ENCODE measurements at places on chromosomes 5 and 9.

DNA sequence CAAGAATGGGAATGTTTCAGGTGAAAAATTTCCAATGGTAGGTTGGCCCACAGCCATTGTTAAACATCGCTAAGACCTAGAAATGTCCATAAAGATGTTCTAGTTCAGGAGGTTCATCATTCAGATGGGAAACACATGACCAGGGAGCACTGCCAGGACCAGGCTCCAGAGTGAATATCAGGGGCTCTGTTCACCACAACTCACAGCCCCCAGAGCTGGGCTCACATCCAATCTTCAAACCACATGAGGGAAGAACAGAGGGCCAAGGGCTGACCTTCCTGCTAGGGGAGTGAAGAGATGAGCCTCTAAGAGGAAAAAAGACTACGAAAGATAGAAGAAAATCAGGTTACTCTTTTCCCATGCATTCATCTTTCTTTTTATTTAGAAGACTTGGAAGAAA is 205.8 kb downstream of the SEMA5A start:
- no peak for DNase-seq

DNA sequence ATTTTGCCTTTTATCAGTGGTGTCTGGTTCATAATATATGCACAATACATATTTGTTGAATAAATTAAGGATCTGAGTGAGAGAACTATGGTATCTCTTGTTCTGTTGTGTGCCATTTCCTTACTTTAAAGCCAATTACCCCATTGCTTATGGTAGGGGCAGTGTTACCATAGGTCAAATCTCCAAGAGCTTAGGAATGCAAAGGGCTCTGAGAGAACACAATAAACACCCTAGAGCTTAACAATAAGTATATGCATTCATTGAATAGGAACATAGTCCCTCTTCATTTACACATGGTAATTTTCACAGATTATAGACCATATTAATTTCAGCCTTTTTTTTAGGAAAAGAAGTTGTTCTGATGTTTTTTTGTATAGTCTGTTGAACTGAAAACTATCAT is 112.2 kb downstream of the MCTP1 start:
- DNase-seq, result no peak

GRCh38 chr9:82677086-82677485 is 385.9 kb downstream of the RASEF start:
- DNase-seq, result no peak

DNA sequence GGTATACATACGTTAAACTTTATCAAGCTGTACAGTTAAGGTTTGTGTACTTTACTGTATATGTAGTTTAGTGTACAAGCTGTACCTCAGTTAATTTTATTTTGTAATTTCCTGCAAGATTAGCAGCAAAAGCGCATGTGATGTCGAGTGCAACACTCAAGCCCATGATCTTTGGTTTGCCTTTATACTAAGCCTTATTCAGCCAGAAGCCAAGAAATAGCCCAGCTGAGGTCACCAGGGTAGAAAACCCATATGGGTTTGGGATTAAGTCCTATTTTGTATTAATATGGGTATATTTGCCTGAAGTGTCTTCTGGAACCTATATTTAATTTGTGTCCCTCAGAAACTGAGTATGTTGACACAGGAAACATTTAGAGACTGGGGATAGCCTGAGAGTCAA is 59.3 kb downstream of the ZFAND5 start:
- no peak for DNase-seq

- DNase-seq, result no peak
Measured at GRCh38 chr9:130872912-130873503, 23.6 kb downstream of the QRFP start.

GRCh38 chr5:101838435-101838834 is 457.6 kb downstream of the SLCO4C1 start:
- DNase-seq, result no peak

DNA sequence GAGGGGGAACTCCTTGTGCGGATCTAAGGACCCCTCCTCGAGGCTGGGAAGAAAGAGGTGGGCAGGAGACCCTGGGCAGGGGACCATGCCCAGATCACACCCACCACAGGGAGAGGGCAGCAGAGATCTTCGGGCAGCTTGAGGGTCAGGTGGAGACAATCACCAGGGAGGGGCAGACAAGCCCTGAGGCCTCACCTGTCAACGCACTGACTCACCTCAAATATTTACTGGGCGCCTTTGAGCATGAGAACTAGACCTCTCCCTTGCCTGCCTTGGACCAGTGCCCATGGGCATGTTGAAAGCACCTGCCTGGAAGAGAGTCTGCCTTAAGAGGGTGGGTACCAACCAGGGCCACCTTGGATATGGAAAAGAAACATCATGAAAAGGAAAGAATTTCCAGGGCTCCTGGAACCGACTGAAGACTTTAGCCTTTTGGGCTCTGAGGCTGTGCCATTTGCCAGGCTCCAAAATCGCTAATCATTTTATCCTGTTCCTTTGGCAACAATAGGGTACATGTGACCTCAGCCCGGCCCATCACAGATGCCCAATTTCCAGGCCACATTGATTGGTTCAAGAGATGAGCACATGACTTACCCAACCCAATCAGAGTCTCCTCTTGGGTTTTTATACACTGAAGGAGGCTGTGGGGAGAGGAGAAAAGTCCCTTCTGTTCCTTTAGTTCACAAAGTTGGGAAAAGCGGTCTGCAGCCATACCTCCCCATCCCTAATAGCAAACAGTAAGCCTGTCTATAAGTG is 10.4 kb upstream of the SPINK4 start:
- DNase-seq, result no peak

GRCh38 chr9:86434039-86434726 is 80.0 kb upstream of the TUT7 start:
- DNase-seq, result peak; percentile 42

DNA sequence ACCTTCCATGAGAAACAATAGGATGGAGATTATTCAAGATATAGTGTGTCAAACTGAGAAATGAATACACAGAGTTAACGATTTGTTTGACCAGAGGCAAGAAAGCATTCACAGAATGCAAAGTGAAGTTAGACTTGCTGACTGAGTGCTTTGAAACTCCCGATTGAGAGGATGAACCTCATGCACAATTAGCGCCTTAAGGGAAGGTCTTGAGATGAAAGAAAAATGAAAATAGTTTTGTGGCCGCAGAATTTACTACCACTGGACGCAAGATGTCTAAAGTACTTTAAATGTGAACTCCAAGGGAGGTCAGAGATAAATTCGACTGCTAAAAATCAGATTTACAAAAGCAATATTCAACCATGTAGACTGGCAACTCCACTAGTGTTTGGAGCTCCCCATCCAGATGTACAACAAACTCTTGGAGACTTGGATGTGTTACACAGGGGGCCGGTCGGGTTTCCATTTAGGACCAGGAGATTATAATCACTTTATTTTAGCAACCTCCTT is 707 bp upstream of the RIMOC1 start:
- DNase-seq, result no peak

DNA sequence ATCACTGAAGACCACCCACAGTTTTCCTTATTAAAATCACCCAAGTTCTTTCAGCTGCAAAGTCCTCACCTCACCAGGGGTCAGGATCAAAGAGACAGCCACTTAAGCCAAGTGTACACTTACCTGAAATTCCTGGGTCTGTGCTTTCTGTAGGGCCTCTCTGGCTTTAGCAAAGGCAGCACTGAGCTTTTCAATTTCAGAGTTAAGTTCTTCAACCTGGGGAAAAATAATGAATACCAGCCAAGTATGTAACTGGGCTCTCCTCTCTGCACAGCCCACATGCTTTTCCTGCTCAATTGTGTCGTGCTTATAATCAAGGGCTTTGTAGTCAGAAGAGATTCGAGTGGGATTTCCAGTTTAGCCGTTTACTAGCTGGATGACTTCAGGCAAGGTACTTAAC is 55.1 kb downstream of the CDK5RAP2 start:
- DNase-seq, result no peak

DNA sequence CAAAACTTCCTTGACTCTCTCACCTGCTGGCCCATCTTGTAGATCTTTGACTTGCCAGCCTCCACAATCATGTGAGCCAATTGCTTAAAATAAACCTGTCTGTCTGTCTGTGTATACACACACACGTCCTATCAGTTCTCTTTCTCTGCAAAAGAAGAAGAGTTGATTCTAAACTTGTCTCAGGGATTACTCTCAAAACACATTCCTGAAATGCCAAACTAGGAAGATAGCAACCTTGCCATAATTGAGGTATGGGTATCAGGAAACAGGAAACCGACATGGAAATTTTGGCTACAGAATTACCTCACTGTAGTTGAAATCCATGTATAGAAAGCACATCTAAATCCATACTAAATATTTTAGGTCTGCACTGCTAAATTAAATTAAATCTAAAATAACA is 483.4 kb downstream of the PLK2 start:
- DNase-seq, result no peak

DNA sequence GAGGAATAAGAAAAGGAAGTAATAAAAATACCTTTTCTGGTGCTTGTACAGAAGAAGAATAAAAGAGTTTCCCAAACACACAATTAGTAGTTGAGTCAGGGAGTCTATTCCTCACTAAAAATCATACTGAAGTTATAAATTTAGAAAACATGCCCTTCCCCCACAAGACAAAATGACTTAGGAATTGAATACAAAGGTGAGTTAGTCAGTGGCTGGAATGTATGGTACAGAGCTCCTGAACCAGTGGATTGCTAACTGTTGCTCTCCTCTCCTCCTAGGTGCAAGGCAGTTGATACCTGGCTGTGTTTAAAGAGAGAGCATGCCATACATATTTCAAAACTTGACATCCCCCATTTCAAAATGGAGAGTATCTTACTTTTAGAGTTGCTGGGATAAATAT is 1.9 kb downstream of the GDA start:
- no peak for DNase-seq

DNA sequence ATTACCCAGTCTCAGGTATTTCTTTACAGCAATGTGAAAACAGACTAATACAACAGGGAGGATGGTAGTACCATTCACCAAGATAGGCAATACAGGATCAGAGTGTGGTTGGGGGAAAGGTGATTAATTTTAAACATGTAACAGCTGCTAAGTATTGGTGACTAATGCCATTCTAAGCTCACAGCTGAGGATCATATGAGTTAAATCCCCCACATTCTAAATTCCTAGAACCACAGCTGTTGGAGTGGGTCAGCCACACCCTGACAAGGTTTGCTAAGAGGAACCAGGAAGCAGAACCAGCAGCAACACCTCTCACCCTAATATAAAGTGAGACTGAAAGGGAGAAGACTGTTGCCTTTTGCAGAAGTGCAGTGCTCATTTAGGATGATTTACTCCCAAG is 24.8 kb downstream of the HSPB3 start:
- no peak for DNase-seq

- DNase-seq, result no peak
Measured at GRCh38 chr5:170252720-170253350, 20.1 kb downstream of the C5orf58 start.

DNA sequence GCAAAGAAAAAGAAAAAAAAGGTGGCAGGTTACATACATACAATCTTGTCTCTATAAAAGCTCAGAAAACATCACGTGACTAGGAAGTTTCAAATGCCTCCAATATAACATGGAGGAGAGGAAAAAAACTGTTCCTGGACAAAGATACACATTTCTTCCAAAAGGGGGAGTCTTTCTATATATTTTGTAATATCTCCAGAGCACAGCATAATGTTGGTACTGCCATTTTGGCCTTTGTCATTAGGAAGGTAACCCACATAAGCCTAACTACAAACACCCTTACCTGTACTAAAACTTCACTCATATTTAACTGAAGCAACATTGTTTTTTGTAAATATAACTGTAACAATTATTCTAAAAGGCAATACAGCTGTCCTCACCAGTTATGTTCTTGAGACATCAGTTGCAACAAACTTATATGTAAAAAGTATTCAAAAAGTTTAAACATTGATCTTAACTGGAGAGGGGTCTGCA is 1.2 kb upstream of the BTF3 start:
- peak; percentile 30 for DNase-seq

- no peak for DNase-seq
Measured at GRCh38 chr9:16221822-16222547, 648.5 kb downstream of the BNC2 start.

DNA sequence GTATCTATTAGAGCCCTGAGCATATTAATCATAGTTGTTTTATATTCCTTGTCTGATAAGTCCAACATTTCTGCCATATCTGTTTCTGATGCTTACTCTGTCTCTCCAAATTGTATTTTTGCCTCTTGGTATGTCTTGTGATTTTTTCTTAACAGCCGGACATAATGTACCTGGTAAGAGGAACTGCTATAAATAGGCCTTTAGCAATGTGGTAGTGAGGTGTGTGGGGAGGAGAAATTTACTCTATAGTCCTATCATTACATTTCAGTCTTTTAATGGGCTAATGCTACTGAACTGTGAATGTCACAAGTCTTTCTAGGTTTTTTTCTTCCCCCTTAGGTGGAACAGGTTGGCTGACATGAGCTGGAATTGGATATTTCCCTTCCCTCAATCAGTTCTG is 176.1 kb upstream of the FGF10 start:
- no peak for DNase-seq

- DNase-seq, result peak; percentile 23
Measured at GRCh38 chr9:38112049-38112448, 43.0 kb upstream of the SHB start.

GRCh38 chr9:83521011-83521410 is 17.2 kb downstream of the FRMD3 start:
- DNase-seq, result no peak

GRCh38 chr5:65121880-65122436 is 353.2 kb downstream of the CWC27 start:
- no peak for DNase-seq

DNA sequence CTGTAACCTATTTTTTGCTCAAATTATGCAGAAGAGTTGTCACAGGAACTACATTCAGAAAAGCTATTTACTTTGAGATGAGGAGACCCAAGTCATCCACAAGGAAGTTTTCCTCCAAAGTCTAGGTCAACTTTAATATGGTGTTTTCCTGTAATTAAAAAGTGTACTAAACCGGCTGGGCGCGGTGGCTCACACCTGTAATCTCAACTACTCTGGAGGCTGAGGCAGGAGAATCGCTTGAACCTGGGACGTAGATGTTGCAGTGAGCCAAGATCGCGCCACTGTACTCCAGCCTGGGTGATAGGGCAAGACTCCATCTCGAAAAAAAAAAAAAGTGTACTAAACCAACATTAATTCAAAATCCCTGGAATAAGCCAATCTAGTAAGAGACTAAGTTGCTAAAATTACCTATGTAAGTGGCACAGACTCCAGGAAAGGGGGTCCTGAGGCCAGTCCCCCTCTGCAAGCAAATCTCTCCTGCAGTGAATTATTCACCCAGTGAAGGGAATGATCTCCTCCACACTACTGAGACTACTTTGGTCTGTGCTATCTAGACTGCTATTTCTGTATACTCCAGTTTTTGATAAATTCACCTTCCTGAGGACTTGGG is 38.9 kb downstream of the FNBP1 start:
- no peak for DNase-seq

DNA sequence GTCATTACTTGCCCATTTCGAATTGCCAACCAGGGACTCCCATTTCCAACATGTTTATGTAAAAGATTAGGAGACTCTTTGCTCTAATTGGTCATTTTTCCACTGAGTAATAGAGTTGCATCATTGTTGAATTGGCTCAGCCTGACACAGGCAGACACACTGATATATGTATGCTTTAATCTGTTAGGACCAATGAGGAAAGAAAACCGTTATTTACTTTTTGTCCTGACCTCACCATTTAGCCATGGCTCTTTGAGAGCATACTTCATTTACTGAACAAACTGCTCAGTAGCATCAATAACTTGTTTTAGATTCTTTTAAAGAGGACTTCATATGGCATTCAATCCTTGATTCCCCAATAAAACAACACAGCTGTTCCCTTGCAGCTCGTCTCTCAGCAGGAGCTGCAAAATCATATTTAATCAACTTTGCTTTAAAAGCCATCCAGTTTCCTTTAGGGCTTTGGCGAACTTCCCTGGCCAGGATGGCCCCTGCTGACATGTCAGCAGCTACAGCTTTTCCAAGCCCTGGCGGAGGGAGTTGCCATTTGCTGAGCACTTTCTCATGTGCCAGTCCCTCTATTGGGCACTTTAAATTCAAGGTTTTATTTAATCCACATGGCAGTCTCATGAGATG is 251.5 kb upstream of the TNC start:
- DNase-seq, result no peak
